ENCODE measurements at places on chromosomes 12 and 14.

DNA sequence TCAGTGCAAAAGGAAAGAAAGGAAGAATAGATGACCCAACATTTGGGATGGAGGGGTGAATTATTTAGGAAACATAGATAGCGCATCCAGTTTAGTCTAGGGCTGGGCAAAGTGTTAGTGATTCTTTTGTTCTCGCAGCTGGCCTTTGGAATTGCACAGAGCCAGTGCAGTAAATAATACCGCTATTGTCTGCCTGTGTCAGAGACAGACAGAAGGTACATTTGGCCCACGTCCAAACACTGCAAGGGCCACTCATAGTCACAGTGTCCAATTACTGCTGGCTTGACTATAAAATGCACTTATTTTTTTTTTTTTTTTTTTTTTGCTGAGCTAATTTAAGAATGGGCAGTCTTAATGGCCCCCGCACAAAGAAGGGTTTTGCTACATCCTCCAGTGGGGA lies 638.6 kb downstream of the BCL11B start:
- ATAC-seq: no peak

GRCh38 chr12:65567820-65568219 lies 256.5 kb upstream of the HMGA2 start:
- no peak for ATAC-seq

- ATAC-seq: no peak
These were observed 398 bp upstream of the MSRB3 start for GRCh38 chr12:65277994-65278575.

- no peak for ATAC-seq
These were observed 211.0 kb upstream of the FAR2 start for GRCh38 chr12:28938056-28938455.

DNA sequence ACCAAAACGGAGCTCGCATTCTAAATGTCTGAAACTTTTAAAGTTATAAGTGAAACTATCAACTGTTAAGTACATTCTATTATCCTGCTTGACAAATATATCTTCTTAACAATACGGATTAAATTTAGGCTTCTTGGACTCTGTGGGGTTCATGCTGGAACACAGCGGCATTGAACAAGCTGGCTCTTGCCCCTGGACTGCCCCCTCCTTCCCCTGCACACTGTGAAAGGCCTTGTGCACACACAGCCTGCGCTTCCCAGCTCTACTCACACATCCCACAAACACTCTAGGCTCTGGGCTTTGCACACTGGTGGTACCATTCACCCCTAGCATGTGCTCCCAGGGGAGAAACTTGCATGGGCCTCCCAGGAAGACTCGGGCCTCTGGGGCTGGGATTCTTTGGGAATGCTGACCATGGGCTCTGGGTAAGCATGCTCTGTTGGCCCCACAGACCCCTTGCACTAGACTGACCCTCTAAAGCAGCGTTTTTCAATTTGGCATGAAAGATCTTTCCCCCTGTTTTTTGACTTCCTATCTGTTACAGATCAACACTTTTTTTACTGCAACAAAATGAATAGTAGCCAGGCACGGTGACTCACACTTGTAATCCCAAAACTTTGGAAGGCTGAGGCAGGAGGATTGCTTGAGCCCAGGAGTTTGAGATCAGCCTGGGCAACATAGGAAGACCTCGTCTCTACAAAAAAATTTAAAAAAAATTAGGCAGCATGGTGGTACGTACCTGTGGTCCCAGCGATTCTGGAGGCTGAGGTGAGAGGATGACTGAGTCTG lies 96.2 kb upstream of the CPM start:
- no peak for ATAC-seq

GRCh38 chr12:44647917-44648690 lies 228.0 kb downstream of the NELL2 start:
- no peak for ATAC-seq

Measured in motor neuron (in vitro differentiated cells).